ENCODE measurements at places on chromosomes 3 and 15.

GRCh38 chr15:39892418-39892817 is 27.6 kb downstream of the GPR176 start:
- no peak for DNase-seq

- DNase-seq, result no peak
Observed at GRCh38 chr3:6260551-6261191, 600.2 kb upstream of the GRM7 start.

DNA sequence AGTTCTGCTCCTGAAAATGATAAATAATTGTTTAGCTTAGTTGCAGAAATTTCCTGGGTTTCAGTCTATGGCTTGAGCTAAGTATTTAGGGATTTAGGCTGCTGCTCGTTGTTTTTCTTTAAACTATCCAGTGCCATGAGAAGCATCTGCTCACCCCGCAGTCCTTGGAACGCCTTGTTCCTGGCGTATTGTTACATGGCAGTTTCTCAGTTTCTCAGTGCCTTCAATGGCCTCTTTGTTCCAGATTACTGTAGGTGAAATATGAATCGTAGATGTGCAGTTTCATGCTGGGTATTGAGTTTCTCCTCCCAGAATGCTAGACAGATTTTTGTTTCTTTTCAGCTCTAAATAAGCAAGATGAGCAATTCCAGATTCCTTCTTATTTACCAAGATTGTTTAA is 269.5 kb upstream of the GBE1 start:
- peak; percentile 60 for DNase-seq

GRCh38 chr3:73772076-73772886 is 147.5 kb upstream of the PDZRN3 start:
- DNase-seq, result peak; percentile 59

- no peak for DNase-seq
Observed at GRCh38 chr15:74196175-74196574, 6.4 kb downstream of the STRA6 start.

GRCh38 chr3:187765342-187765741 is 20.1 kb upstream of the BCL6 start:
- DNase-seq, result no peak

DNA sequence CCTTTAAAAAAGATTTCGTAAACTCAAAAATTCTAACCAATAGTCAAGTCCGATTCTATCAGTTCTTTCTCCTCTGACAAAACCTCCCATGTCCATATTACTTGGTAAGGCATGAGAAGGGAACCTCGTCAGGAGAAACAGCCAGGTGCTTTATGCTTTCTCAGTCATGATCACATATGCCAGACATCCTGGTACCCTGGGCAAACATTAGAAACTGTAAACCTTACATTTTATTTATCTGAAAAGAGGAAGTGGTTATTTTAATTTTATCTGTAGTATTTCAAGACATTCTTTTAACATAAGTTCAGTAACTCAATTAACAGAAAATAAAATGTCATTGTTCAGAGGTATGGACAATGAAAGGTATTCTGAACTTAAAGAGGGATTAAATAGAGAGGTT is 474.8 kb upstream of the GBE1 start:
- no peak for DNase-seq

- peak; percentile 86 for DNase-seq
Observed at GRCh38 chr3:55202326-55202725, 274.5 kb upstream of the LRTM1 start.

DNA sequence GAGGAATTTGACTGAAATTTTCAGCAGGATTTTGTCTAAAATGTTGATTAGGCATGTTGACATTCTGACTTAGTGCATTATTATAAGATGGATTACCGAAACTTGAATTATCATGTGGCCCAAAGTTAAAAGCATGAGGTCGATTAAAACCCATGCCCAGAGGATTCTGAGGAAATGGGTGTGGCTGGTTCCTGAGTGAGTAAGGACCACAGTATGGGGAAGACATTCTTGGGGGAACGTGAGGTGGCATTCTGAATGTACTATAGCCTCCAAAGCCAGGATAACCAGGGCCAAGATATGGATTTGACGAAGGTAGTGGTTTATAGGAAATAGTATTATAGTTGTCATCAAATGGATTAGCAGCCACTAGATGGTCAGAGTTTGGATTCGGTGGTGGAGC is 38.7 kb upstream of the DNAAF4 start:
- DNase-seq, result no peak

DNA sequence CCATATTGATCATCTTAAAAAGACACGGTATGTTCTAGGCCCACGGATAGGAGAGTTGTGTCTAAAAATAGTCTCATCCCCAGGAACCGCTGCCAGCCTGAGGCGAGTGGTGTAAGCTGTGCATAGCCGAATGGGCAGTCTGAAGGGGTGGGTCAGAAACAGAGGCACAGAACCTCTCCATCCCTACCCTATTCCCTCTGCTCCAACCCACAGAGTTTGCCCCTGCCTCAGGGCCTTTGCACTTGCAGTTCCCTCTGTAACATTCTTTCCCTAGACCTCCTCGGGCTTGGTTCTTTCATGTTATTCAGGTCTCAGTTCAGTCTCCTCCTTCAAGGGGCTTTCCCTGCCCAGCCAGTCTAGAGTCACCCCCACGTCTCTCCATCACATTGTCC is 4.8 kb downstream of the SCN5A start:
- no peak for DNase-seq

DNA sequence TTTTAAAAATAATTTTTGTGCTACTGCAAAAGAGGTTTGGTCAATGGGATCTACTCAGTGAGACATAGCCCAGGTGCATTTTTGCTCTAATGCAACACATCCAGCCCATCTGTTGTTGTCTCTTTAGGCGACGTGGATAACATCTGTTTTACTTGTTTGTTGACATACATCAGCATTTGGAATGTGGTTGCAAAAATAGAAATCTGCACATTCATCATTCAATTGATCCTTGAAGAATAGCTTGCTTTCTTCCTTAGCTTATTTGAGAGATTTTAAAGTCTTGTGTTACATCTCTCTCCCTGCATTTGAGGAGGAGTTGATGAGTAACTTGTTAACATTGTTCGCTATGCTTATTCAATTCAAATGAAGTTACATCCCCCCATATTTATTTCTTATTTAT is 1202.3 kb downstream of the NSUN3 start:
- no peak for DNase-seq

DNA sequence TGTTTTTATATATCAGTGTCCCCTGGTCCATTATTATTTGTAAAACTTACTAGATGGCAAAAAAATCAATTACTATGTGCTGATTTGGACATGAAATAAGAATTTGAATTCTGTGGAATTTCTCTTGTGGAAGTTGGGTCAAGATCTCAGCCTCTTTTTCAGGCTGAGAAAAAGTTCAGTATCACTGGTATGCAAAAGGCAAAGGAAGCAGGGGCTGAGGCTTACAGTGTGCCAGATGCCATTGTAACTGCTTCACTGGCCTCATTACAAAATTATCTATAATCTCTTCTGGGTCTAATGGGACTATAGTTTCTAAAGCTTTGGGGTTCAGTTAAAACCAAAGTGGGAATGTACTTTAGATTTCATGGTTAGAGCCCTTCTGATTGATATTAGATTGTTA is 125.9 kb upstream of the SLC7A14 start:
- DNase-seq, result no peak

DNA sequence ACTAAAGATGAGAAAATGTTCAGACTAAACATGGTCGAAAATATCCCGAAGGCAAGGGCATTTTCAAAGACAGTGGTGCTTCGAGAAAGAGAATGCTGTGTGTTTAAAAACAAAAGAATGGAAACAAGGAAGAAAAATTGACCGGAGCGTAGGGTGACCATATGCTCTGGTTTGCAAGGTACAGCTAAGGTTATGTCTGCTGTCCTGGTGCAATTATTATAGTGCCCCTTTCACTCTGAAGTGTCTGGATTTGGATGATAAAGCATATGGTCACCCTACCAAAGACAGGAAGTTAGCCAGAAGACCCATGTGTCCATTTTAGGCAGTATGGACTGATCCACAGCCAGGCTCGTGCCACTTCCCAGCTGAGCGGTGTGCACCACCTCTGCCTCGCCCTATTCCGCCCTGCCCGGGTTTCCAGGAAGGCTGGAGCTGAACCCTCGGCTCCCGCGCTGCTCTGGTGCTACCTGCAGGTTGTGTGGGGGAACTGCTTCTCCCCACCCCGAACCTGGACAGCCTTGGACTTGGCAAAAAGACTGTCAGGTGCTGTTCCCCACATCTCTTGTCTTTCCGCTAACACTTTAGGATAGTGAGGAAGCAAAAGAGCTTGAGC is 25.2 kb downstream of the GOLGA6D start:
- DNase-seq, result no peak

- no peak for DNase-seq
Observed at GRCh38 chr3:194559530-194559929, 72.7 kb upstream of the ATP13A3 start.

GRCh38 chr15:48645558-48646330 is at the start of gene FBN1:
FBN1 (minus strand) TSS chr15:48645709; CDS start chr15:48644769, 940 bp downstream.
- DNase-seq, result peak; percentile 94

- no peak for DNase-seq
Observed at GRCh38 chr15:69013726-69014406, 629 bp upstream of the NOX5 start.
